ENCODE measurements at places on chromosomes 2 and 18.

DNA sequence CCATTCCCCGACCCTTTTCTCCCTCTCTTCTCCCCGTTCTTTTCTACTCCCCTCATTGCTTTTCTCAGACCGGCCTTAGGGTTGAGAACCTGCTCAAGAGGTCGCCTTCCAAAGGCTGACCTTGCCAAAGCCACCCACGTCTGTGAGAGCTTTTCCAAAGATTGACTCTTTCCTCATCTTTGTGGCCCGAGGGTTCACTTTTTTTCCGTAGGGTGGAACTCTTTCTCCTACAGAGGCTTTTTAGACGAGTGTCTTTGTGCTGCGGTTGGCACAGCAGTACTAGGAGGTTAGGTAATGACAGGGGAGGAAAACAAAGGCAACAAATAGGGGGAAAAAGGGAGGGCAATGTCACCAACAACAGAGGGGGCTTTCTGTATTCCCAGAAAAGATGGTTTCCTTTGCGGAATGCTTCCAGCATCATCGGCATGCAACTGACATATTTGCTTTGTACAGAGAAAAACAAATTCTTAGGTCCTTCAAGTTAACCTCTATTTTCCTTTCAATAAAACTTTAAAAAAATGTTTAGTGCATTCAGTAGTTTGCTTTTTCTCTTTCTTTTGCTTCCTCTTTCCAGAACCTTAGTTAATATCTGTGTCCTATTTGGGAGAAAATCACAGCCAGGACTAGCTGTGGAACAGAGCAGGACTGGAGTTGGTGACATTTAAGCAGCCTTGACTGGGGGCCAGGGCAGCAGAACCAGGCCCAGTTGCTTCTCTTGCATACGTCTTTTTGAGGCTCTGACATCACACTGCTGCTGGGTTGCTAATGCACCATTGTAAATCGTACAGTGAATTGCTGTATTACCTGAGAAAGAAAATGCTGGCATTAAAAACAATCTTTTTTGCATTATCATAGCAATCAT is 188.1 kb upstream of the FANCL start:
- DNase-seq: no peak

DNA sequence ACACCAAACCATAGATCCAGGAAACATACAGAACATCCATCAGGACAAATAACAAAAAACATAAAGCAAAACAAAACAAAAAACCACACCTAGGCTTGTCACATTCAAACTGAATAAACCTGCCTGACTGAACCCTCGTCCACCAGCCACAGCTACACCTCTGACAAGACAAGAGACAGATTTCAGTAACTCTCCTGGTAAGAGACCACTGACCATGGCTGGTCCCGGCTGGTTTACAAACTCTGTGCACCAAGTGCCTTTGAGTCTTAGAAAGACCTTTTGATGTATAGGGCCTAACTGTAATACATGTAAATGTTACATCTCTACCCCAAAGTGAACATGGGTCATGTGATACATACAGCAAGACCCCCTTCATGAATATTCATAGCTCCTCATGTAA is 4.8 kb upstream of the SLC66A2 start:
- no peak for DNase-seq

- DNase-seq: no peak
Observed at GRCh38 chr2:715854-716560, 38.8 kb upstream of the TMEM18 start.

DNA sequence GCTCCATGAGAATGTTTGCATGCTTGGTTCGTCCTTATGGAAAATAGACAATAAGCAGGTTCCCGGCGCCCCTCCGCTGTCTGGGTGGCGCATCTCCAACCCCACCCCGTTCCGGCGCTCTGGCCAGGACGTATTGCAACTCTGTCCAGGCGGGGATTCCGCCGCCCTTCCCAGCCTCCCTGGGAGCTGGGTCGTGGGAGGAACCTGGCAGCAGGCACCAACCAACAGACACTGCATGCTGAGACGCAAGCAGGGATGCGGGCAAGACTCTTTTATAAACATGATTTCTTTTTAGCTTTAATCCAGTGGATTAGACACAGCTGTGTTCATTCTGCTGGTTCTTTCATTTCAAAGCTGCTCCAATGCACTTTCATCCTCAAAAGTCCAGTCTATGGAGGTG is 240.2 kb downstream of the SH3BP4 start:
- DNase-seq: no peak

DNA sequence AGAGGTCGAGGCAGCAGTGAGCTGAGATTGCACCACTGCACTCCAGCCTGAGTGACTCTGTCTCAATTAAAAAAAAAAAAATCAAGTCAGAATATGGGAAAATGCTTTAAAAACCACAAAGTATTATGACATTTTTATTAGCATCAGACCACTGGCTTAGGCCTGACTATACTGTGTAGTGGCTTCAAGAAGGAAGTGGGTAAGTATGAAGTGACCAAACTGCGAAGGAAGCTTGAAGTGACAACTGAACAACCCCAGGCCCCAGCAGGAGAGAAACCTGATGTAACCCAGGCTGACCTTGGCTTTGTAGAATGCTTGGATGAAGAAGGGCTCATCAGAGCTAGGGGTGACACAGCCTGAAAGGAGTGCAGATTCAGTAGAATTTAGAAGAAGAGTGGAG is 21.4 kb upstream of the HAAO start:
- DNase-seq: no peak

- no peak for DNase-seq
Observed at GRCh38 chr2:101119431-101119830, 31.8 kb downstream of the TBC1D8 start.

DNA sequence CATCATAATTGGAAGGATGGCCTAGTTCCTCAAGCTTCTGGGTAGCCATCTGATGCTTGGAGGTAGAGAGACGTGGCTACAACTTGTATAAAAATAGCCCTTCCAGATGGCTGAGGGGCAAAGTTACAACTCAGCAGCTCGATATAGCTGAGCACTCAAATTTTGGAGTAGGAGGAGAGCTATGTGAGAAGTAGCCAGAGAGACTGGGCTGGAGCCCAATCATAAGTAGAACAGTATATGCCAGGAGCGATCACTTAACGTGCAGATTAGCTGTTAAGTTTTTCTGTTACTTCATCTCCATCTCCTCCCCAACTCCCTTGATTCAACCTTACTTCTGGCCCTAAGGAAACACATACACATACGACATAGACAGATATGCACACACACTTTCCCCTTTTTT is 28.8 kb downstream of the CNRIP1 start:
- no peak for DNase-seq

DNA sequence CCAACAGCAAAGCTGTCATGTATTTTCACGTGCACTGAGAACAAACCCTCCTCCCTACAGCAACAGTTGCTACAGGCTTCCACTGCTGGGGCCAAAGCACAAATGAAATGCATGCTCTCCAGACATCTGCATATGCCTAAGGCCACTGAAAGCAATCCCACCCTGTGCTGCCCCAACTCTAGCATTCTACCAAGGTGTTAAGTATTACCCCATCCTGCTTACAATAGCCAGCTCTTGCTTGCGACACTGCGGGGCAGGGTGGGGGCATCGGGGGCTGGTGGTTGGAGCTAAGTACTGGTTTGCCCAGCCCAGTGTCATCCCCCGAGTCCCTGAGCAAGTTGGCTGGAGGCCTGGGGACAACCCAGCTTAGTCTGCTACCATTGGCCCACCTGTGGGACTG is 742.5 kb downstream of the TDRD15 start:
- no peak for DNase-seq

DNA sequence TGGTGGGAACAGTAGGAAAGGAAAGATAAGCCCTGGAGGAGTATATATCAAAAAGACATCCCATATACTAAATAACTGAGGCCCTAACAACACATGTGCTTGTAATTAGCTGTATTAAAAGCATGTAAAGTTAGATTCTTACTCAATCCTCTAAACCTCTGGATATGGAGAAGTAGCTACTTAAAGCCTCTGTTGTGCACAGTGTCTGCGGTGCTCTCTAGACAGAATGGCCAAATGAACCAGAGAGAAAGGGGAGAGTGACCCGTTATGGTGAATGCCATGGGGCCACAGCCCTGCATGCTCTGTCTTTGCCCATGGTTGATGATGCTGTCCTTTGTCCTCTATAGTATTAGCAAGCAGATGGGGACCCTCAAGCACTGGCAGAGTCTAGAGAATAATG is 104.4 kb upstream of the SLC8A1 start:
- DNase-seq: no peak

DNA sequence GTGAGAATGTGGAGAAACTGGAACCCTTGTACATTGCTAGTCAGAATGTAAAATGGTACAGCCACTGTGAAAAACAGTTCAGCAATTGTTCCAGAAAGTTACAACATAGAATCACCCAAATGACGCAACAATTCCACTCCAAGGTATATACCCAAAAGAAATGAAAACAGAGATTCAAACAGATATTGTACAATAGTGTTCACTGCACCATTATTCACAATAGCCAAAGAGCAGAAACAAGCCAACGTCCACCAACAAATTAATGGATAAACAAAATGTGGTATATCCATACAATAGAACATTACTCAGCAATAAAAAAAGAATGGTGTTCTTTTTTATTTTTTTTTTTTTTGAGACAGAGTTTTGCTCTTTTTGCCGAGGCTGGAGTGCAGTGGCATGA is 10.9 kb downstream of the CLASP1 start:
- DNase-seq: no peak

- no peak for DNase-seq
Observed at GRCh38 chr2:234331566-234331965, 165.3 kb downstream of the ARL4C start.

DNA sequence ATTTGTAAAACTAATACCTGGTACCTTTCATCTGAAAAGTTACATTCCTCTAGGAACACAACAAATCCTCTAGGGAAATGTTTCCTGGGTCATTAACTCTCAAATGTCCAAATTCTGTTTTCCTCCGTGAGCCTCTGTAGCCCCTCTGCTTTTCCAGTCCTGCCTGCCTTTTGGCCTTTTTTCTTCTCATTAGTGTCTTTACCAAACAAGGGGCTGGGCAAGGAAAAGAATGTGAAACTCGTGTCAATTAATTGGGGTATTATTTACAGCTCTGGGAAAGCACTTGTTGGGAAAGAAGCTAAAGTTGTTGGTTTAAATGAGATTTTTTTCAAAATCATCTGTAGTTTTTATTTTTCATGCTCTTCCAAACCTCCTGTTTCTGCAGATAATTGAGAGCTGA is 198.1 kb upstream of the NRP2 start:
- DNase-seq: no peak

GRCh38 chr2:239092571-239093294 is 244.8 kb downstream of the TWIST2 start:
- no peak for DNase-seq

GRCh38 chr2:215548714-215549113 is 112.8 kb upstream of the FN1 start:
- no peak for DNase-seq

- DNase-seq: no peak
Observed at GRCh38 chr2:129329574-129329973, 649.9 kb upstream of the RAB6C start.

- DNase-seq: no peak
Observed at GRCh38 chr2:40287773-40288172, 164.1 kb downstream of the SLC8A1 start.

- DNase-seq: no peak
Observed at GRCh38 chr2:241893265-241893664, 23.7 kb downstream of the RTP5 start.

GRCh38 chr2:100780203-100781008 is 39.5 kb upstream of the NPAS2 start:
- DNase-seq: no peak

- no peak for DNase-seq
Observed at GRCh38 chr2:231276987-231277386, 78.6 kb downstream of the ARMC9 start.

DNA sequence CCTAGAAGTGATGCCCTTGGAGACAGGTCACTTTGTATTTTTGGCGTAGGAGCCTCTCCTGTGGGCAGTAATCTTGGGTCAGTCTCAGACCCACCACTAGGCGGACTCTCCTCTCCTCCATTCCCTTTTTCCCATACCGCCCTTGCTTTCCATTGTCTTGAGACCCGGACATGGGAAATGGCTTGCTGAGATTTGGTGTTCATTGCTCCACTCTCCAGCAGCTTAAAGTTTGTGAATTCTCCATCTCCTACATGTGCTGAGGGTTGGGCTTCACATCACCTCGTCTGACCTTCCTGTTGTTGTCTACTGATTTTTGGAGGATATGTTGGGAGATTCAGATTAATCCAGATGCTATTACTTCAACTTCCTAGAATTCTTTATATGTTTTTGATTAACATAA is 159.2 kb upstream of the RAB12 start:
- no peak for DNase-seq

DNA sequence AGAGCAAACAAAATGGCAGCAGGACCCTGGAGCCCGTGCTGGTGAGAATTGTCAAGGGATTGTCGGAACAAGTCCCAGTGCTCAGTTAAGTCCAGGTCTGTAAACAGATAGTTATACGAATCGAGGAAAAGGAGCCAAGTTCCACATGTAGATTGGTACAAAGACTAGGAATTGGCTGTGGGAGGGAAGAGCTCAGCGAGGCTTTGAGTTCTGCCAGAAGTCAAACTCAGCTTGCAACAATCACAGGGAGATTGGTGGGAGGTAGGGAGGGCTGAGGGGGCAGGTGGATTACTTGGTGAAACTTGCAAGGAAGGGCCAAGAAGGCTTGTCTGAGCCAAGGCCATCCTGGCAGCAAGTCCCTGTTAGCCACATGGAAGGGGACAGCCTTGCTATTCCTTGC is 217.8 kb upstream of the ARL4C start:
- no peak for DNase-seq

DNA sequence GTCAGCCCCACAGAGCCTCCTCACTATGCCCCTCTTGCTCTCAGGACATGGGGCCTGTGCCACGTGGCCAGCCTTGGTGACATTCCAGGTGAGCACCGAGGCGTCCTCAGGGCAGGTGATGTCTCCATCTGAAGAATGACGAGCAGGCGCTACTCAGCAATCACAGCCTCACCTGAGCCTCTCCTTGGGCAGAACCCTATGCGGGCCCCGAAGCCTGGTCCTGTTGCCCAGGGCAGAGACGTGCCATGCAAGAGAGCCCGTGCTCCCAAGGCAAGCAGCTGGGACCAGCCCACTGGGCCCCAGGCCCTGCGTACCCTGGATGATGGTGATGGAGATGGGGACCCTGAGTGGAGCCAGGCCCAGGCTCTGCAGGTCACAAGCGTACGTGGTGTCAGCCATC is 32.5 kb upstream of the SELENOI start:
- no peak for DNase-seq

DNA sequence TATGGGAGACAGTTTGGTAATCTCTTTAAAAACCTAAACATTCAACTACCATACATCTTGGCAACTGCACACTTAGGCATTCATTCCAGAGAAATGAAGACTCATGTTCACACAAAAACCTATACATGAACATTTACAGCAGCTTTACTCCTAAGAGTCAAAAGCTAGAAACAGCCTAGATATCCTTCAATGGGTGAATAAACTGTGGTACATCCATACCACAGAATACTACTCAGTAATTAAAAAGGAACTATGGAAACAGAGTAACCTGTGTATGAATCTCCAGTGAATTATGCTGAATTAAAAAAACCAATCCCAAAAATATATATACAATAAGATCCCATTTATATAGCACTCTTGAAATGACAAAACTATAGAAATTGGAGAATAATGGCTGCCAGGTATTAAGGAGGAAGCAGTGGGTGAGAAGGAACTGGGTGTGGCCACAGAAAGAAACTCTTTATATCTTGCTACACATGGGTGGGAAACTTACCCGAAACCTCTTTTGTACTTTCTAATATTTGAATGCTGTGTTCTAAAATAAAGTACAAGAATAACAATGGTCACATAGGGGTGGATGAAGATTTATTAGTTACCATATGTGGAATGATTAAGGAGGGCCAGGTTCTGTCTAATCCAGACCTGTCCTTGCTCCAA is 13.7 kb downstream of the SESTD1 start:
- no peak for DNase-seq
